Activated B cell treated with CpG ODN at 0.5 μM for 24 hours (primary cell): ENCODE measurements at places on chromosomes 2 and 18. TPM values are rescaled to one million over a fixed set of nuclear protein-coding genes. Genes with fewer than 3 reads are reported as not detected.

LYPD1 gene
- not detected in 2 replicates for total RNA-seq

- DNase-seq: no peak
- no peak overlapping the region for H3K4me3 ChIP-seq
- H3K27me3 ChIP-seq: no peaks in the 10 kb centered on the region
- H3K4me1 ChIP-seq: no peaks in the 10 kb centered on the region
Measured at GRCh38 chr2:189255711-189256110, 76.2 kb upstream of the COL5A2 start.

FOXD4L1 gene
- 0.17 and 0.35 TPM in 2 replicates for total RNA-seq

DNA sequence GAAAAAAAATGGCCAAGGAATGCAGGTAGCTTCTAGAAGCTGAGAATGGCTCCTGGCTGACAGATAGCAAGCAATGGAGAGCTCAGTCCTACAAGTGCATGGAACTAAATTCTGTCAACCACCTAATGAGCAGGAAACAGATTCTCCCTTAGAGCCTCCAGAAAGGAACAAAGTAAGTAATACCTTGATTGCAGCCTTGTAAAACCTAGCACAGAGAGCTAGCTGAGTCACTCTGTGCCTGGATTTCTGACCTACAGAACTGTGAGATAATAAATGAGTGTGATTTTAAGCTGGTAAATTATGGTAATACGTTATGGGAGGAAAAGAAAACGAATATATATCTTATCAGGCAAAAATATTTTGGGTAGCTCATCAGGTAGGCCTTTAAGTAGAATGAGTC lies 7.4 kb upstream of the LNPK start:
- H3K36me3 ChIP-seq: no peaks in the 10 kb centered on the region
- peaks cover 7% of the 10 kb centered on the region for H3K27me3 ChIP-seq
- DNase-seq: no peak
- H3K27ac ChIP-seq: no peak overlapping the region

- peaks cover 18% of the 10 kb centered on the region for H3K36me3 ChIP-seq
- H3K4me3 ChIP-seq: peak overlapping the region; percentile 65
- H3K27ac ChIP-seq: peak overlapping the region; percentile 97
- H3K4me1 ChIP-seq: peaks cover 77% of the 10 kb centered on the region
Measured at GRCh38 chr2:231717281-231718171, 9.2 kb downstream of the PTMA start.

GRCh38 chr2:10688921-10689807 lies 611 bp downstream of the NOL10 start:
- H3K4me1 ChIP-seq: peaks cover 10% of the 10 kb centered on the region
- peaks cover 5% of the 10 kb centered on the region for H3K36me3 ChIP-seq
- no peaks in the 10 kb centered on the region for H3K27me3 ChIP-seq
- no peak overlapping the region for H3K4me3 ChIP-seq

- no peaks in the 10 kb centered on the region for H3K36me3 ChIP-seq
- no peak overlapping the region for H3K27ac ChIP-seq
- H3K4me1 ChIP-seq: no peaks in the 10 kb centered on the region
- no peak overlapping the region for H3K4me3 ChIP-seq
Measured at GRCh38 chr18:23650968-23651927, 11.5 kb downstream of the ANKRD29 start.

DNA sequence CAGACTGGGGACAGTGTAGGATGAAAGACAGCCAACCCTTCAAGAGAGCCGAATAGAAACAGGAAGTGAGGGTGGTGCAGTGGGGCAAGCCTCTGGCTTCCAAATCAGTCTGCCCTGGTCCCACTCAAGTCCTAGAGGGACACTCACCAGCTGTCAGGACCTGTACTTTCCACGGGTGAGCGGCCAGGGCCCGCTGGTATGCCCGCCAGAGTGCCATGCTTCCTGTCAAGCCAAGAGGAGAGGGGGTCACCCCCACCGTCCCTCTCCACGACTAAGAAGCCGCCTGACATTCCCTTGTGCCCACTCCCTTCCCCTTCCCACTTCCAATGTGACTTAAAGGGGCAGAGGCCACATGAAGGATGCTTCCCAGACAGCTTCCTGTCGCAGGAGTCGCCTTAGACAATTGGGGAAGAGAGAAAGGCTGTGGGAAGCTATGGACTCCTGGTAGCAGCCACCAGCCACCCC lies 564 bp downstream of the MPV17 start:
- DNase-seq: no peak

TUBA3E gene
- not detected in 2 replicates for total RNA-seq

DNA sequence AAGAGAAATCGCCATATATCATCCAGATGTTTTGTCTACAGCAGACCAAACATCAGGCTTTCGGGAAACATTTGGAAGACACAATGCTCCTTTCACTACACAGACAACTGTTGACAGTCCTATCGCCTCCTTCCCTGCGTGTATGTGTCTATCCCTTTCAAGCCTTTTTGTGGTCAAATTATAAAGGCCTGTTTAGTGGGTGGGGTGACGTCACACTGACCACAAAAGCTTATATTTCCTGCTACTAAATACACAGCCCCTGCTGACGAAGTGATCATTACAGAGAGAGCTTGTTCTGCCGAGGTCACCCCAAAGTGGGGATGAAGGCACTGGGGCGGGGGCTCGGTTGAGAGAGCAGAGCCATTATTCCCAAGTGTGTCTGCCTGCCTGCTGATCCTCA lies 302.7 kb upstream of the TNP1 start:
- no peaks in the 10 kb centered on the region for H3K36me3 ChIP-seq
- no peak overlapping the region for H3K27ac ChIP-seq
- no peak overlapping the region for H3K4me3 ChIP-seq

- H3K36me3 ChIP-seq: no peaks in the 10 kb centered on the region
- no peak overlapping the region for H3K27ac ChIP-seq
- H3K4me3 ChIP-seq: no peak overlapping the region
- no peaks in the 10 kb centered on the region for H3K27me3 ChIP-seq
Measured at GRCh38 chr2:31011587-31011986, 126.7 kb downstream of the GALNT14 start.

ADAM23 gene
- total RNA-seq: 0.86 and 1.5 TPM in 2 replicates
